ENCODE measurements at places on chromosomes 2 and 18.

DNA sequence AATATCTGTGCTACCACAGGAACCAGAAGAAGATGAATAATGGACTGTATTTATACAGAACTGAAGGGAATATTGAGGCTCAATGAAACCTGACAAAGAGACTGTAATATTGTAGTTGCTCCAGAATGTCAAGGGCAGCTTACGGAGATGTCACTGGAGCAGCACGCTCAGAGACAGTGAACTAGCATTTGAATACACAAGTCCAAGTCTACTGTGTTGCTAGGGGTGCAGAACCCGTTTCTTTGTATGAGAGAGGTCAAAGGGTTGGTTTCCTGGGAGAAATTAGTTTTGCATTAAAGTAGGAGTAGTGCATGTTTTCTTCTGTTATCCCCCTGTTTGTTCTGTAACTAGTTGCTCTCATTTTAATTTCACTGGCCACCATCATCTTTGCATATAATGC is 1399.9 kb downstream of the DPP10 start:
- DNase-seq, result no peak

GRCh38 chr2:207711750-207712530 is 500 bp downstream of the CCNYL1 start:
- peak; percentile 39 for DNase-seq

DNA sequence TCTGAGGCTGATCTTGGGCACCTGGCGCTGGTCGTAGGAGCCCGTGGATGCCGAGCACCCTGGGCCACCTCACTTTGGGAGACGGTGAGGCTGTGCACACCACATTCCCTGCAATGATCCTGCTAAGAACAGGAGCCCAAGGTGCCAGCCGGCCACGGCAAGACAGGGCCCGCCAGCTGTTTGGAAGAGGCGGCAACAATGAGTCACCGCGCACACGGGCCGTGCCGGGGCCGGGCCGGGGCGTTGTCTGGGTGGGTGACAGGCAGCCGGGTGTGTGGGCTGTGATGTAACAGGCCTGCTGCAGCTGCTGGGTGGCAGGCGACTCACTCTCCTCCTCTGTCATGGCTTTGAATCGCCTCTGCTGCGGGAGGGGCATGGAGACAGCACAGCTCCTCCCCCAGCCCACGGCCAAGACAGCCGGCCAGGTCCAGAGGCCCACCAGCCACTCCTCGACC is 49.7 kb upstream of the ODC1 start:
- peak; percentile 60 for DNase-seq

GRCh38 chr2:178863130-178863855 is 56.1 kb upstream of the TTN start:
- peak; percentile 34 for DNase-seq

DNA sequence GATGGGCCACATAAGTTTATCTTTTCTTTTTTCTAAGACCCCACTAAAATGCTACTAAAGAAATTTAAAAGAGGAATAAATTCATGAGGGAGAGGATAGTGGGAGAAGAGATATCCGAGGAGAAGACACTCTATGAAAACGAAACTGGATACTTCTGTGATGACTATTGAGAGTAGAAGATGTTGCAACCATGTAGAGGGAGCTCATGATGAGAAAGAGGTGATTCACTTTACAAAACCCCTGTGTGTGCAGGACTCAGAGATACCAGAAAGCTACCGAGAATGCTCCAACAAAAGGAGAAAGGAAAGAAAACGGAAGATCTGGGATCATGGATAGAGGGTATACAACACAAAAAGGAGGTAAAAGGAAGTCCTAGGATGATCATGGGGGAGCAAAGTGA is 34.9 kb downstream of the SLC38A11 start:
- DNase-seq, result peak; percentile 92

- DNase-seq, result peak; percentile 59
Observed at GRCh38 chr2:9211496-9211895, 4.9 kb downstream of the ASAP2 start.

GRCh38 chr2:31238126-31238905 is 4.4 kb downstream of the EHD3 start:
- no peak for DNase-seq

DNA sequence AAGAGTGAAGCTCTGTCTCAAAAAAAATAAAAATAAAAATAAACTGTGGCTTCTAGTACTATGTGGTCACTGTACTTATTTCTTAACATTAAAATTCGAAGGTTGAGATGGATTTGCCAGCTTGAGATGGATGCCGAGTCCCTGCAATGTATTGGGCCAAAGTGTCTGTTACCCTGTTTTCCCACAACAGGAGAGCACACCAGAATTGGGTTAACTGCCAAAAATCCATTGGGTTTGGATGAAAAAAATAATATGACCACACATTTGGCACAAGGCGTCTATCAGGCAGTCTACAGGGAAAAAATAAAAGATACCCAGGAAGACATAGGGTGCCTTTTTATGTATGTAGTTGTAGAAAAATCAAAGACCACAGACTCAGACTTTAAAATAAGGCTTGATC is 19.2 kb upstream of the MAPRE3 start:
- no peak for DNase-seq

DNA sequence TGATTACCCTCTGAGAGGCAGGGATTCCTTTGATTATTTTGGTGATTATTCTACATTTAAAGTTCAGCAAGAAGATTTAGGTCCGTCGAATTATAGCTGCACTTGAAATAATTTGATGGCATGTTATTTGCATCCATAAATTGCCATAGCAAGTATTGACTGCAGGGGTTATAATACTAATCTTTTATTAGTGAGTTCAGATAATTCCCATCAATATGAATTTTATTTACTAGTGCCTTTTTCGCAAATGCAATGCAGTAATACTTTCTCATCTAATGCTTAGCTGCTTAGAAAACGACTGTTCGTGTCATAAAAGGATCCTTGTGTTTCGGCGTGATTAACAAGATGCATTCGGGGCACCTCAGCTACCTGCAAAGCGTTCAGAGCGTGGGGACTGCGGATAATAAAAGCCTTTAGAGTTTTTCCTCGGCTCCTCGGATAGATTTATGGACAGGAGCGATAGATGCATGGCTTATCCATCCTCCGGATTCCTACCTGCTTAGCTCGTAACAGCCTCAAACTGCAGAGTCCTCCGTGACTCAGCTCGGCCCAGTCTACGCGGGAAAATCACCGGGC is 2.5 kb upstream of the GBX2 start:
- no peak for DNase-seq

GRCh38 chr2:9031246-9031645 is 27.8 kb upstream of the MBOAT2 start:
- no peak for DNase-seq

DNA sequence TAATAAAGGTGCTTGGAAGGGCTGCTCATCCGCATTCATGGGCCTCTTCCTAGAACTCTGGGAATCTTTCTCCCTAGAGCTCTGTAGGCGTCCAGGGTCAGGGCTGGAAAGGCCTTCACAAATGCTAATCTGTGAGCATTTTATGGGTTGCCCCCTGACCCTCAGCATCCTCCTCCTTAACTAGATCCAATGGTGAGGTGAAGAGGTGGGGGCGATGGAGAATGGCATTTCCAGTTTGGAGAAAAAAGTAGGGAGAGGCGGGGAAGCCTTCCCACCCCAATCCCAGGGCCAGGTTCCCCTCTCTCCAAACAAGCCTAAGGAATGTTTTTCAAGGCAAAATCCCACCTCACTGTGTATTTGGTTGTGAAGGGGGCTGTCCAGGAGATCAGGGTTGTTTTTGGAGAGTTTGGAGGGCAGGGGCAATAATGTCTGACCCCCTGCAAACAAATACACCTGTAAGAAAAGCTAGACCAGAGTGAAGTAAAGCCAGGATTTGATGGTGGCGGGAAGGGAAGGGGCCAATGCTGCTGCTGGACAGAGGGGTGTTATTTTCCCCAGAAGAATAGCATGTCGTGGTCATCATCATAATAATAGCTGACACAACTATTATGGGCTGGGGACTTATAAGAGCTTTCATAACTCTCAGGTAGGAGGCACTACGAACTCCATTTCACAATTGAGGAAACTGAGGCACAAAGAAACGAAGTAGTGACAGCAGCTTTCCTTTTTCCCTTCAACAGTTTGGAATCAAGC is 1.4 kb upstream of the MYCN start:
- no peak for DNase-seq

DNA sequence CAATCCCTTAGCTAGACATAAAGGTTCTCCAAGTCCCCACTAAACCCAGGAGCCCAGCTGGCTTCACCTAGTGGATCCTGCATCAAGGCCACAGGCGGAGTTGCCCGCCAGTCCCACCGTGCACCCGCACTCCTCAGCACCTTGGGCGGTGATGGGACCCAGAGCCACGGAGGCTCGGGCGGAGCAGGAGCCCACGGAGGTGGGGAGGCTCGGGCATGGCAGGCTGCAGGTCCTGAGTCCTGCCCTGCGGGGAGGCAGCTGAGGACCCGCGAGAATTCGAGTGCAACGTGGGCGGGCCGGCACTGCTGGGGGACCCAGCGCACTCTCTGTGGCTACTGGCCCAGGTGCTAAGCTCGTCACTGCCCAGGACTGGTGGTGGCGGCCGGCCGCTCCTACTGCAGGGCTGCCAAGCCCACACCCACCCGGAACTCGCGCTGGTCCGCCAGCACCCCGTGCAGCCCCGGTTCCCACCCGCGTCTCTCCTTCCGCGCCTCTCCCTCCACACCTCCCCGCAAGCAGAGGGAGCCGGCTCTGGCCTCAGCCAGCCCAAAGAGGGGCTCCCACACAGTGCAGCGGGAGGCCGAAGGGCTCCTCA is 31.7 kb upstream of the SPATA3 start:
- DNase-seq, result no peak

GRCh38 chr2:25431604-25432003 is 89.9 kb upstream of the DNMT3A start:
- no peak for DNase-seq

GRCh38 chr2:51855683-51856082 is 823.8 kb upstream of the NRXN1 start:
- no peak for DNase-seq

GRCh38 chr18:39190508-39190907 is 1624.9 kb upstream of the CELF4 start:
- DNase-seq, result no peak

DNA sequence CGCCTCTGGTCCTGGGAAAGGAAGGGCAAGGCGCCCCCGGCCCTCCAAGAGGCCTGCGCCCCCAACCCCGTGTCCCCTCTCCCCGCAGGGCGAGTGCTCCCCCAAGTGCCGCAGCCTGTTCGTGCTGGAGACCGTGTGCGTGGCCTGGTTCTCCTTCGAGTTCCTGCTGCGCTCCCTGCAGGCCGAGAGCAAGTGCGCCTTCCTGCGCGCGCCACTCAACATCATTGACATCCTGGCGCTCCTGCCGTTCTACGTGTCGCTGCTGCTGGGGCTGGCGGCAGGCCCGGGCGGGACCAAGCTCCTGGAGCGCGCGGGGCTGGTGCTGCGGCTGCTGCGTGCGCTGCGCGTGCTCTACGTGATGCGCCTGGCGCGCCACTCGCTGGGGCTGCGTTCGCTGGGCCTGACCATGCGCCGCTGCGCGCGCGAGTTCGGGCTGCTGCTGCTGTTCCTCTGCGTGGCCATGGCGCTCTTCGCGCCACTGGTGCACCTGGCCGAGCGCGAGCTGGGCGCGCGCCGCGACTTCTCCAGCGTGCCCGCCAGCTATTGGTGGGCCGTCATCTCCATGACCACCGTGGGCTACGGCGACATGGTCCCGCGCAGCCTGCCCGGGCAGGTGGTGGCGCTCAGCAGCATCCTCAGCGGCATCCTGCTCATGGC is 52.4 kb downstream of the SLC66A2 start:
- no peak for DNase-seq

- peak; percentile 47 for DNase-seq
Observed at GRCh38 chr2:55120634-55121359, 70.5 kb upstream of the RTN4 start.

- DNase-seq, result no peak
Observed at GRCh38 chr2:2587354-2587753, 256.3 kb upstream of the MYT1L start.

- no peak for DNase-seq
Observed at GRCh38 chr2:155356250-155356649, 657.8 kb downstream of the KCNJ3 start.

- DNase-seq, result no peak
Observed at GRCh38 chr2:241802421-241803318, 6.3 kb upstream of the NEU4 start.

DNA sequence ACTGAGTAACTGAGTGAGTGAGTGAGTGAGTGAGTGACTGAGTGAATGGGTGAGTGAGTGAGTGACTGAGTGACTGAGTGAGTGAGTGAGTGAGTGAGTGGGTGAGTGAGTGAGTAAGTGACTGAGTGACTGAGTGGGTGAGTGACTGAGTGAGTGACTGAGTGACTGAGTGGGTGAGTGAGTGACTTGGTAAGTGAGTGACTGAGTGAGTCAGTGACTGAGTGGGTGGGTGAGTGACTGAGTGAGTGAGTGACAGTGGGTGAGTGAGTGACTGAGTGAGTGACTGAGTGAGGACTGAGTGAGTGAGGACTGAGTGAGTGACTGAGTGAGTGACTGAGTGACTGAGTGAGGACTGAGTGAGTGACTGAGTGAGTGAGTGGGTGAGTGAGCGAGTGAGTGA is 13.9 kb downstream of the MAL start:
- no peak for DNase-seq

DNA sequence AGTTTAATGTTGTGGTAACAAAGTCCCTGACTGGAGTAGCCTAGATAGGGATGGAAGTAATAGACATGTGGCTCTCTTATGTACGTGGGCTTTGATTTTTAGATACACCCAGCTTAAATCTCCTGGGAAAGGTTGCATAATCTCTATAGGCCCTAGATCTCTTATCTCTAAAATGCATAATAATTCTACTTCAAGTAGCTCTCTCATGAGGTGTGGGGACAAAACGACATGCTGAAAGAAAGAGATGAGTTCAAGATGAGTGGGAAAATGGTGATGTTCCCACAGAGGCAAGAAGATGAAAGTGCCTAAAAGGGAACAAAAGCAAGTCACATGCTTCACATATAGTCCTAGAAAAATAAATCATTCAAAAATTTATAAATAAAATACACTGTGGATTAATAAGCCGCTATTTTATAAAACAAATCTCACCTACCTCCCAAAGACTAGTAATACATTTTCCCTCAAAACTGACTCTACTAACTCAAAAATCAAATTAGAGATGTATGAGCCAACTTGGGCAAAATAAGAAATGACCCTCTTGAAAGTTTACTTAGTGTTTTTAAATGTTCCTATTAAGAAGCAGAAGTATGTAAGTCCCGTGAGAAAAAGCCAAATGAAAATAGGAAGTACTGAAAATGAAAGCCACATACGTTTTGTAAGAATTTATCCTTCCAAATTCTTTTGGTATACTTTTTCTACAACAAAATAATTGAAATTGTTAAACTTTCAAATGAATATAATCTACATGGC is 148.2 kb upstream of the ITGA4 start:
- no peak for DNase-seq

DNA sequence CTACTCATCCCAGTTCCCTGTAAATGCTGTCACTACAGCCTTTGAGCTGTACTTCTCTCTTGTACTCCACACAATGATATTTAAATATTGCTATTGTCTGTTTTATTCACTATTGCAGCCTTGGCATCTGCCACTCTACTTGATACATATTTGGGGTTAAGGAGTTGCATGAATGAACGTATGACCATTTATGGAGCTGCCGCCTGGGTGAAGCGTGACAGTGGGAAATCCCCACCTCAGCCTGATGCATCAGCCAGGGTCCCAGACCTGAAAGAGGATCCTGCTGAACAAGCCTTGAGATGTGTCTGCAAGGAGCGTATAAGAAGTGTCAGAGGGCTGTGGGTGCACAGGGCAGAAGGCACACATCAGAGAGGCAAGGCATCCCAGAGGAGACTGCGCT is 39.1 kb downstream of the MRPL35 start:
- DNase-seq, result no peak

- DNase-seq, result peak; percentile 57
Observed at GRCh38 chr2:170235860-170236679, 58.1 kb downstream of the MYO3B start.

Measured in fibroblast of the aortic adventitia (primary cell).